IPS DF 6.9 (cell line): ENCODE measurements at places on chromosomes 12 and 14.

DNA sequence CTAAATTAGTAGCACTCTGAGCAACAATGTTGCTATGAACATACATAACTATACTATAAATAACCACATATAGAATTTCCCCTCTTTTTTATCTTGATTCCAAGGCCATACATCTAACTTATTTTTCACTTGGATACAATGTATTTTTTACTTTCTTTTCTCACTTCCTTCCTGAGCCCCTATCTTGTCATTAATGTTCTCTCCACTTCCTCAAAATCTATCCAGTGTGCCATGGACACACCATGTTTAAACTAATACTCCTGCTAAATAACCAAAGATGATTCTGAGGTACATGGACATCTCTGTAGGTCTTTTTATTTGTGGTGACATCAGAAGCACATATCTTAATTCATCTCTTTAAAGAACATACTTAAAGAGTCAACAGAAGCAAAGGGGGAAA is 251.2 kb downstream of the C12orf42 start:
- no peak for DNase-seq
- H3K4me3 ChIP-seq: no peak overlapping the region
- no peaks in the 10 kb centered on the region for H3K36me3 ChIP-seq
- no peaks in the 10 kb centered on the region for H3K4me1 ChIP-seq
- no peak overlapping the region for H3K27ac ChIP-seq

- no peaks in the 10 kb centered on the region for H3K4me1 ChIP-seq
- H3K36me3 ChIP-seq: peaks cover 34% of the 10 kb centered on the region
- no peak overlapping the region for H3K27ac ChIP-seq
- no peaks in the 10 kb centered on the region for H3K27me3 ChIP-seq
- DNase-seq: no peak
These were observed 28.7 kb downstream of the ZFYVE26 start for GRCh38 chr14:67787673-67788072.

GRCh38 chr12:130761537-130762318 is 45.6 kb upstream of the RIMBP2 start:
- H3K27ac ChIP-seq: no peak overlapping the region
- no peak for DNase-seq
- no peaks in the 10 kb centered on the region for H3K36me3 ChIP-seq
- no peaks in the 10 kb centered on the region for H3K27me3 ChIP-seq
- no peaks in the 10 kb centered on the region for H3K4me1 ChIP-seq
- no peak overlapping the region for H3K4me3 ChIP-seq

- no peak for DNase-seq
- no peak overlapping the region for H3K27ac ChIP-seq
- H3K4me3 ChIP-seq: no peak overlapping the region
- H3K27me3 ChIP-seq: no peaks in the 10 kb centered on the region
- no peaks in the 10 kb centered on the region for H3K4me1 ChIP-seq
- no peaks in the 10 kb centered on the region for H3K36me3 ChIP-seq
These were observed 19.3 kb downstream of the SLC25A3 start for GRCh38 chr12:98612696-98613334.

GRCh38 chr14:94124582-94125377 is 4.6 kb downstream of the IFI27L2 start:
- DNase-seq: no peak
- H3K4me3 ChIP-seq: no peak overlapping the region
- no peaks in the 10 kb centered on the region for H3K27me3 ChIP-seq
- no peak overlapping the region for H3K27ac ChIP-seq
- H3K4me1 ChIP-seq: no peaks in the 10 kb centered on the region

DNA sequence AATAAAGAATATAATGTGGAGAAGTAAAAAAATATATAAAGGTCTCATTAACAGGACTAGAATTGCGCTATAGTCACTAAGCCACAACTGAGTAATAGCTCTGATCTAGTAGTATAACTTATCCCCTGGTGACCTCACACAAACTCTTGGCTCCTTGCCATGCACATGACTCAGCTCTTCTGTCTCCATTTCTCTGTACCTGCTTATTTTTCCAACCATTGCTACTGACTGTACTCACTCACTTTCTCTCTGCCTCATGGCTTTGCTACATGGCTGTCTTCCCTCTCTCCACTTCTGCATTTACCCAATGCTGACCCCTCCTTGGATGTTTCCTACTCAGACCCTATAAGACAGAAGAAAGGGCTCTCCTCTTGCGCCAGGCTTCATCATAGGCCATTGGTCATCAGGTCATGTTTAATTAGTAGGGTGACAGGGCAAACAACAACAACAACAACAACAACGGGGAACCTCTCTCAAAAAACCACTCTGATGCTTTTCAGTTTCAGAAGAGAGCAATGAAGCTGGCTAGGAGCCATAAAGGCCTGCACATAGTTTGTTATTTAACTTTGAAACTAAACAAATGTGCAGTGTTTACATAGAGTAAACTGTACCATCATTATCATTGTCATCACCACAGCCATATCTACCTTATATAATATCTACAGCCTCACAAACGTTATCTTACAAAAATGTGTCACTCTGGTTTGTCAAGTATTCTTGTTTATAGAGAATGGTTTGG is 25.6 kb upstream of the KRAS start:
- no peak for DNase-seq
- no peak overlapping the region for H3K27ac ChIP-seq
- no peaks in the 10 kb centered on the region for H3K27me3 ChIP-seq
- H3K4me3 ChIP-seq: no peak overlapping the region
- no peaks in the 10 kb centered on the region for H3K4me1 ChIP-seq
- no peaks in the 10 kb centered on the region for H3K36me3 ChIP-seq
